Hair follicle dermal papilla cell (primary cell): ENCODE measurements at places on chromosomes 5 and 9. TPM values are rescaled to one million over a fixed set of nuclear protein-coding genes. Genes with fewer than 3 reads are reported as not detected.

Gene LECT2
- total RNA-seq: not detected in 2 replicates

Gene SPACA9
- 4.4 and 6.7 TPM in 2 replicates for total RNA-seq

Gene PCDHB14
- 0.61 and 1.3 TPM in 2 replicates for total RNA-seq

Gene RXFP3
- not detected in 2 replicates for total RNA-seq

Gene ECSCR
- total RNA-seq: 1.8 TPM in 1 of 2 replicates, not detected in the other

Gene PCDHGB3
- total RNA-seq: 6.8 and 7.7 TPM in 2 replicates

Gene SOHLH1
- not detected in 2 replicates for total RNA-seq

Gene AK1
- 62.8 and 85.4 TPM in 2 replicates for total RNA-seq

Gene TLX3
- not detected in 2 replicates for total RNA-seq

Gene SLCO6A1
- not detected in 2 replicates for total RNA-seq

Gene TPPP
- total RNA-seq: under 0.01 and 0.12 TPM in 2 replicates

Gene OR13D1
- total RNA-seq: not detected in 2 replicates

Gene ACOT12
- not detected in 2 replicates for total RNA-seq

Gene SPINK4
- total RNA-seq: not detected in 2 replicates

Gene GRXCR2
- not detected in 2 replicates for total RNA-seq

Gene DAPK1
- 21.5 and 27.7 TPM in 2 replicates for total RNA-seq

Gene GCNT4
- total RNA-seq: 19.5 and 24.8 TPM in 2 replicates

Gene SLC6A19
- not detected in 2 replicates for total RNA-seq

Gene CLTA
- total RNA-seq: 131 and 163 TPM in 2 replicates

Gene OR2Y1
- not detected in 2 replicates for total RNA-seq
